ENCODE measurements at places on chromosomes 16 and 17.

DNA sequence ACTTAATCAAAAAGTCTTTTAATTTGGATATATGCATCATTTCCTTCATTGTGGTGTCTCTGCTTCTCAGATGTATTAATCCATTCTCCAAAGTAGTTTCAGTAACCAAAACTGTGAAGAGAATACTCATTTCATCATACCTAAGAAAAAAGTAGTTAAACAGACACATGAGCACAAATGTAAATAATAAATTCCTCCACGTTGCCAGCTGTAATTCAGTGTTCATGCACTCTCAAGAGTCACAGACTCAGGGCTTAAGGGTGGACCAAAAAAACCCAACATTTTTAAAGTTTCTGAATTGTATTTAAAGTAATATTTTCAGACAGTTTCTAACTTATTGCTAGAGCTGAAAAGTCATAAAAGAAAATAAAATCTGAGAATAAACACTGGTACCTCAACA, 19.0 kb downstream of the POLG2 start:
- no peak for DNase-seq

- no peak for DNase-seq
These were observed 5.3 kb downstream of the TMEM106A start for GRCh38 chr17:43216762-43217613.

DNA sequence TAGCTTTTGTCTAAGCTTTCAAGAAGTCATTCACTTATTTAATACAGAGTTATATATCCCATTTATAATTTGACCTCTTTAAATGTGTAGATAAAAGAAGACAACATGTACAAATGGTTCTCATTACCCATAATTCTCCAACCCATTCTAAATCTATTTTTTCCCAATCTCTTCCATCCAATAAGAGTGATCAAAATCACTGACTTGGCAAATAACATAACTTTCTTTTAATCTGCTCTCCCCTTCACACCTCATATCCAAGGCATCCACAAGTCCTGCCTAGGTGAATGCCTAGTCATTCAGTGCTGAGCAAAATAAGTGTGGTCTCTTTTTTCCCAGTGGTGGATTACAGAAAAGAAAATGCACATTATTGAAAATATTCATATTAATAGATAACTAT, 1231.1 kb downstream of the CDH11 start:
- no peak for DNase-seq

DNA sequence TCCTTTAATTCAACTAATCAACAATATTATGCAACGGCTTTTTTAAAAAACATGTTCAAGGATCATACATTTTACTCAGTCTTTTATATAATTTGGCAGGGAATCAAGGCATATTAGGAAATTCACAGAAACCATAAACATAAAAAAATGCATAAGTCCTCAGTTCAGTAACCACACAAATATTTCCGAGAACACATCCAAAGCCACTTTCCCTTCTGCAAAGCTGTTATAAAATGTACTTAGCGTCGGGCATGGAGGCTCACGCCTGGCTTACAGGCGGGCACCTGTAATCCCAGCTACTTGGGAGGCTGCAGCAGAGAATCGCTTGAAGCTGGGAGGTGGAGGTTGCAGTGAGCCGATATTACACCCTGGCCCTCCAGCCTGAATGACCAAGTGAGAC, 9.7 kb upstream of the ZC3H7A start:
- no peak for DNase-seq

GRCh38 chr17:74368341-74369081, 1.2 kb downstream of the GPR142 start:
- DNase-seq: peak; percentile 70

DNA sequence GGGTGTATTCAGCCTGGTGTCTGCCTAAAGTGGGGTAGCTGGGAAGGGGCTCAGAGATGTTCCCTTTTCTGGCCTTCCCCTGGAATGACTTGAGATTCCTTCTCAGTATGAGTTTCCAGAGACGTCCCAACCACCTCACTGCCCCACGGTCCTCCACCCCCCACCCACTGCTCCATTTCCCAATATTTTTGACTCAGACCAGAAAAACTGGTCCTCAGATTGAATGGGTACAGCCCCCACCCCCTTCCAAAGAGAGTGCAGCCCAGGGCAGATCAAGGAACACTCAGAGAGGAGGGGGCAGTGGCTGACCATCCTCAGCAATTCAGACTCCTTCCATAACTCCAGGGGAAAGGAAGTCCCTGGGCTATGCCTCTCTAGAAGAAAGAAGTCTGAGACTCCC, 3.2 kb downstream of the ACLY start:
- DNase-seq: no peak
